PC-3 (cell line): ENCODE measurements at places on chromosomes 1 and 21. TPM values are rescaled to one million over a fixed set of nuclear protein-coding genes. Genes with fewer than 3 reads are reported as not detected.

Gene KLF17
- total RNA-seq: 0.26 and 0.58 TPM in 2 replicates

- H3K4me3 ChIP-seq: no peak overlapping the region
- no peak overlapping the region for H3K27ac ChIP-seq
- H3K27me3 ChIP-seq: no peaks in the 10 kb centered on the region
- no peaks in the 10 kb centered on the region for H3K4me1 ChIP-seq
These were observed 255.9 kb downstream of the FAF1 start for GRCh38 chr1:50704126-50704525.

DNA sequence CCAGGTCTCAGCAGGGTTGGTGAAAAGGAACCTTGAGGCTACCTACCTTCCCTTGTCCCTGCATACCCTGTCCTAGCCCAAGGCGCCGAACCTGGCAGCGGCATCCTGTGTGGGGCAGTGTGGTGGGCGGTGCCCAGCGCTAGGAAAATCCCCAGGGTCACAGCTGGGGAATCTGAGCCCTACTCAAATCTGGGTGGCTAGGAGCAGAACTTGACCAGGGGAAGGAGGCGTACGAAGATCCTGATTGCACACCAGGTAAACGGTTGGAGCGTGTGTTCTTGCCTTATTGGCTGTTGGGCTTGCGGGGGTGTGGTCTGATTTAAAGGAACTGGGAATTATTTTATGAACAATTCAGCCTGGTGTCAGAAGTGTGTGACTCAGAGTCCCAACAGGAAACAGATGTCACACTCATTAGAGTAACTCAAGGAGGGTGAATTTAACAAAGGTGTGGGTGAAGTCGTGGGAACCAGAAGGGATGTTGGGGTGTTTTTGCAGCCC is 118.6 kb downstream of the LRIG2 start:
- peak; percentile 15 for DNase-seq
- no peaks in the 10 kb centered on the region for H3K4me1 ChIP-seq
- H3K27me3 ChIP-seq: no peaks in the 10 kb centered on the region
- no peak overlapping the region for H3K27ac ChIP-seq
- no peak overlapping the region for H3K4me3 ChIP-seq

Gene ANGPTL3
- not detected in 2 replicates for total RNA-seq

DNA sequence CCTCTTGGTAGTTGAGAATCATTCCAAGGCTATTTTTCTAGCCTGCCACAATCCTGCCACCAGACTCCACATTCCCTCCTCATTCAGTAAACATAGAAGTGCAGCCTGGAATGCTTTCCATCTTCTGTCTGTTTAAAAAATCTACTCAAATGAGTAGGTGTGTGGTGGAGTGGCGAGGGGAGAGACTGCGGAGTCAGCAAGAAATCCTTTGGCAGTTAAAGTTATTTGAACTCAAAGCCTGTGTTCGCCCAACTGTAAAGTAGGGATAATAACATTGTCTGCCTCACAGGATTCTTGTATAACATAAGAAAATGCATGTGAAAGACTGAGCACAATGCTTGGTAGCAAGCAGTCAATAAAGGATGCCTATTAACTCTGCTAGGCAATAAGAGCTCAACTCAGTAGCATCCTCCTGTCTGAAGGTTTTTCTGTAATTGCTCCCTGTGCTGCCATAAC is 22.2 kb upstream of the DPT start:
- H3K4me3 ChIP-seq: no peak overlapping the region
- no peaks in the 10 kb centered on the region for H3K36me3 ChIP-seq
- peak; percentile 18 for DNase-seq
- peaks cover 24% of the 10 kb centered on the region for H3K4me1 ChIP-seq

DNA sequence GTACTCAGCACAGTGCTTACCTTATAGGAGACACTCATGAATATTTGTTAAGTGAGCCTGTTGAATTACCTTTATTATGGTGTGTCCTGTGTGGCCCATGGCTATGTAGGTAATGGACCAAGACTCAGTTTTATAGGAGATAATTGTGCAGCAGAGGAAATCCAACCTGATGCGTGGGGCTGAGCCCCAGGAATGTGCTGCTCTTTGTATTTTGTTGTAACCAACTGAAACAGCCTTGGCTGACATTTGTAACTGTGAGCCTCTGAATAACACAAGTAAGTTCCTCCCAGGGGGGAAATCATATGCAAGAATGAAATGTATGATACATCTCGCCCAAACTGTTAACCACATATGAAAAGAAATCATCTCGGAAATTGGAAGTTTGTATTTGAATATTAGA is 364.2 kb upstream of the ZP4 start:
- H3K36me3 ChIP-seq: no peaks in the 10 kb centered on the region
- DNase-seq: no peak
- H3K4me3 ChIP-seq: no peak overlapping the region
- H3K27me3 ChIP-seq: no peaks in the 10 kb centered on the region

Gene TRMT13
- total RNA-seq: 6.7 and 9.4 TPM in 2 replicates

GRCh38 chr1:35565742-35566133 is 7.4 kb upstream of the TFAP2E start:
- no peak overlapping the region for H3K27ac ChIP-seq
- H3K27me3 ChIP-seq: no peaks in the 10 kb centered on the region
- peaks cover 5% of the 10 kb centered on the region; the same call in 1 of the 2 replicates for H3K36me3 ChIP-seq
- no peak for DNase-seq
- H3K4me1 ChIP-seq: peaks cover 17% of the 10 kb centered on the region

DNA sequence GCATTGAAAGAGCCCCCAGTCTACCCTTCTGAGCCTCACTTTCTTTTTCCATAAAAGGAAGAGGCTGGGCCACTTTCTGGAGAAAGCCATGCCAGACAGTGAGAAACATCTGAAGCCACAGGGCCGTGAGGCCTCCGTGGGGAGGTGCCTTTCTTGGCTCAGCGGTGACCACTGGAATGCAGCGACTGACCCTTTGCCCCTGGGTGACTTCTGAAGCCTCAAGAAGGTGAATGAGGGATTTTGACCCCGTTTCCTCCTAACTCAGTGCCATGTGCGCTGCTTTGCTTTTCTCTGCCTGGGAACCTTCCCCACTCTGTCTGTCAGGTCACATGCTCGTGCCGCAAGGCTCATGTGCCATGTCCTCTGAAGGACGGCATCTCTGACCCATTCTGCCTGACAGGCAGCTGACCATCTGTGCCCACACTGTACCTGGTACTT is 44.7 kb upstream of the A3GALT2 start:
- DNase-seq: no peak
- no peak overlapping the region for H3K27ac ChIP-seq
- no peak overlapping the region for H3K4me3 ChIP-seq

GRCh38 chr1:19682257-19682656 is 17.6 kb downstream of the HTR6 start:
- H3K27ac ChIP-seq: no peak overlapping the region
- H3K36me3 ChIP-seq: no peaks in the 10 kb centered on the region
- no peaks in the 10 kb centered on the region for H3K27me3 ChIP-seq
- no peaks in the 10 kb centered on the region for H3K4me1 ChIP-seq
- DNase-seq: peak; percentile 42

GRCh38 chr1:87188640-87189039 is 140.0 kb upstream of the LMO4 start:
- H3K4me3 ChIP-seq: no peak overlapping the region
- H3K27ac ChIP-seq: no peak overlapping the region
- no peak for DNase-seq
- H3K27me3 ChIP-seq: peaks cover 6% of the 10 kb centered on the region; the same call in 1 of the 2 replicates
- H3K4me1 ChIP-seq: no peaks in the 10 kb centered on the region

- no peak overlapping the region for H3K4me3 ChIP-seq
- no peak for DNase-seq
- H3K27me3 ChIP-seq: no peaks in the 10 kb centered on the region
These were observed 574.8 kb upstream of the ZRANB2 start for GRCh38 chr1:71655604-71656003.

DNA sequence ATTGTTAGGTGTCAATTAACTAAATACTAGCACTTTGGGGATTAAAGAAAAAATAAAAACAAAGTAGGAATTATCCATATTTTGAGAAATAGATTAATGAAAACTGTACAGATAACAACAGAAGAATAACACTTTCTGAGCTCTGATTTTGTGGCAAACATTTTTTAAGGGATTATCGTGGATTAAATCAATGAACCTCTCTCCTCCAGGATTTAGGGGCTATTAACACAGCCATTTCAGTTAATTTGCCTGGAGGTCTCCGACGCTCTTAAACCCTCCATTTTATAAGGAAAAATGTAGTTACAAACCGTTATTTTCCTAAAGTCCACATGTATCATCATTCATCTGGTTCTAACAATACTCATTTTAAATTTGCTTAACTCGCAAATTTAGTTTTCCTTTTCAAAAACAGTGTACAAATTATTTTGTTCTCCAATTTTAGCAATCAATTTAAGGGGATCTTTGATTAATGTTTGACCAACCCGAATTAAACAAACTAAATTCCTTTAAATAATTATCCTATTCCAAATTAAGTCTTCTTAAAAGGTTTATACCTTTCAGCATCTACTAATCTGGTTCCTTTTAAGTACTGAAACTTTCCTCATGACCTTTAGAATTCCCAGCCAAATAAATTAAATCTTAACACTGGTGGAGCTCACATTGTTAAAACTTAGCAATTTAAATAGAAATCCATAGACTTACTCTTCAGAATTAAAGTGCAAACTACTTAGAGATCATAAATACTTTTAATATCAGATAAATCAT is 30.7 kb upstream of the RNF187 start:
- no peak for DNase-seq
- H3K4me1 ChIP-seq: peaks cover 15% of the 10 kb centered on the region; the same call in 1 of the 2 replicates
- H3K27me3 ChIP-seq: no peaks in the 10 kb centered on the region
- no peaks in the 10 kb centered on the region for H3K36me3 ChIP-seq
- peak overlapping the region; percentile 64 for H3K27ac ChIP-seq

Gene OR2L13
- total RNA-seq: not detected in 2 replicates

- H3K36me3 ChIP-seq: peaks cover 28% of the 10 kb centered on the region; the same call in 1 of the 2 replicates
- peaks cover 4% of the 10 kb centered on the region for H3K4me1 ChIP-seq
- H3K27me3 ChIP-seq: no peaks in the 10 kb centered on the region
- no peak for DNase-seq
These were observed 41.1 kb upstream of the IL19 start for GRCh38 chr1:206729507-206729906.

Gene HEYL
- 0.12 TPM in 1 of 2 replicates, not detected in the other for total RNA-seq

DNA sequence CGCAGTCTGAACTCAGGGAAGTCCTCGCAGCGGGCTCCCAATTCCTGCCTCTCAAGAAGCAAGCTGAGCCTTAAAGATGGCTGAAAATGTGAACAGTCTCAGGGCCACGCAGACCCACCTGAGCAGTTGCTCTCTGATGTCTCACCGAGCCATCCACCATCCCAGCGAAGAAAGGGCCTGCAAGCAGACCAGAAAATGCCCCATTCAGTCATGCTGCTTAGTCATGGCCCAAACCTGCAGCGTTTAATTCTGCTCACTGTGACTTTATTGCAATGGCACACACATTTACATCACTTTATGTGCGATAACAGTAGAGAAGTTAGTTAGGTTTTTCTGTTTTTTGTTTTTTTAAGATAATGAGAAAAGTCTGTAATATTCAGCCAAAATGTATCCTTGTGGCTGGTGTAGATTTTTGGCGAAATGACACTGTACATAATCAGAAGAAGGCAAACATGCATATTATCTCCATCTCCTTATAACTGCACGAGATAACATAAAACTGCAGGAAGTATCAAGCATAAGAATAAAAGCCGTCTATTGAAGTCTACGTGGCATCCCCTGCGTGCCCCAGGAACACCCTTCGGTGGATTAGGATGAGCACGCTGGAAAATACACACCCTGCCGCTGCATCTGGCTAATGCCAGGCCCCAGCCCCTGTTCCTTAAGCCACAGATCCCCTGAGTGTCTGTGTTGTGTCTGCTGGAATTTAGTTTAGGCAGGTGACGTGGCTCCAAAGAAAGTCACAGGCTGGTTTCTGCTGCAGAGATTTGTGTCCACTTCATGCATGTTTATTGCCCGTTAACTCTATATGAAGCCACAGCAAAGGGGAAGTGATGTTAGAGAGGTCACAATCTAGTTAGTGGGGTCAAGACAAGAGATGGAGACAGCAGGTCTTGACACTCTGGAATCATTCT is 119.8 kb upstream of the IRF2BP2 start:
- H3K36me3 ChIP-seq: no peaks in the 10 kb centered on the region
- H3K27ac ChIP-seq: no peak overlapping the region
- no peaks in the 10 kb centered on the region for H3K27me3 ChIP-seq
- H3K4me1 ChIP-seq: peaks cover 52% of the 10 kb centered on the region

DNA sequence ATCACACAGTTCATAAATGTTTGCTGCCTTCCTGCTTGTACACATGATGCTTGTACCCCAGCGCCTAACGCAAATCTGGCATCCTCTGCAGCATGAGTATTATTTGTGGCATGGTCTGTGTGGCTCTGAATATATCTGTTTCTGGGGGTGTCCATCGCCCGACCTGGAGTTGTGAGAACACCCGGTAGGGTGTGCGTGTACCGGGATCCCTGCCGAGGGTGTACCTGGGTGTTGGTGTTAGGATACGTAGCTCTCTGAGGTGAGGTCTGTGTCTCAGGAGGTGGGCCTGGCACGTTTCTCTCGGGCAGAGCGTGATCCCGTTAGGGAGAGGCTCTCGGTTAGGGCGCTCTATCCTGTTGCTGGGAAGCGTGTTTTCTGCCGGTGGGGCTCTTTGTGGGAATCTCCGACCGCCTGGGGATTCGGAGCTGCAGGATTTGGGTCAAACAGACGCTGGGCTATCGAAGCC is 10.4 kb upstream of the CDC20 start:
- no peaks in the 10 kb centered on the region for H3K27me3 ChIP-seq
- peak overlapping the region; percentile 70 for H3K4me3 ChIP-seq
- H3K27ac ChIP-seq: peak overlapping the region; percentile 88
- peaks cover 46% of the 10 kb centered on the region for H3K4me1 ChIP-seq

Gene TOMM40L
- total RNA-seq: 23.2 and 26.1 TPM in 2 replicates

GRCh38 chr1:30123896-30124295 is 599.5 kb downstream of the MATN1 start:
- no peaks in the 10 kb centered on the region for H3K4me1 ChIP-seq
- no peaks in the 10 kb centered on the region for H3K36me3 ChIP-seq
- H3K4me3 ChIP-seq: no peak overlapping the region
- no peak overlapping the region for H3K27ac ChIP-seq
- H3K27me3 ChIP-seq: peaks cover 20% of the 10 kb centered on the region

Gene FAM72B
- total RNA-seq: 11.1 and 11.6 TPM in 2 replicates

Gene SERPINC1
- total RNA-seq: not detected in 2 replicates

Gene ANGPTL7
- not detected in 2 replicates for total RNA-seq

Gene HSPB7
- total RNA-seq: not detected in 2 replicates

DNA sequence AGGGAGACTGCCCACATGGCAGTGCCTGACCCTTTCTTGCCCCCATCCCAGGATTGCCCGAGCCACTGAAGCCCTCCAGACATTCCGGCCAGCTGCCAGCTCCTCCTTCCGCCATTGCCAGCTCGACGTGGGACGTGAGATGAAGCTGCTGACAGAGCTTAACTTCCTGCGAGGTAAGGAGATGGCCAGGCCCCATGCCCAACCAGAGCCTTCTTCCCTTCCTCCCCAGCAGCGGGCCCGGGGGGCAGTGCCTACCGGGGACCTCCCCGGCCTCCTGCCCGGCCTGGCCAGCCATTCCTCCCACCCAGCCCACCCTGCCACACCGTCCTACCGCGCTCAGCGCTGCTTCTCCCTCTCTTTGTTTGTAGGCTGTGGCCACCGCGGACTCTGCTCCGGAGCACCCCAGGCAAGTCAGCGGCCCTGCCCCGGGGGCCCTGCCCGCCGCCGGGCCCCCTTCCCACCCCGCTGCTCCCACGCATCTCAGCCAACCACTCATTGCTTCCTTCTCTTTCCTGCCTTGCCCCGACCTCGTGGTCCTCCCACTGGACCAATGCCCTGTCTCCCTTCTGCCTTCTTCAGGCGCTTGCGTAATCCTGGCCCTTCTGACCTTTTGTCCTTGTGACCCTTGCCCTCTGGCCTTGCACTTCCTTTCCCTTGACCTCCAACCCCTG is 4.9 kb downstream of the TRIM46 start:
- H3K27me3 ChIP-seq: no peaks in the 10 kb centered on the region
- H3K4me3 ChIP-seq: no peak overlapping the region
- peaks cover 18% of the 10 kb centered on the region for H3K4me1 ChIP-seq
- no peaks in the 10 kb centered on the region; the same call in 1 of the 2 replicates for H3K36me3 ChIP-seq

Gene KRTAP7-1
- not detected in 2 replicates for total RNA-seq

- DNase-seq: peak; percentile 95
- no peak overlapping the region for H3K4me3 ChIP-seq
- H3K36me3 ChIP-seq: no peaks in the 10 kb centered on the region
- H3K27me3 ChIP-seq: no peaks in the 10 kb centered on the region
These were observed 63.9 kb upstream of the C1orf105 start for GRCh38 chr1:172356620-172357019.
